Stimulated activated CD8-positive, alpha-beta memory T cell treated with anti-CD3 and anti-CD28 coated beads, Interleukin-4, amount 100 ng/mL, for 4 hours (primary cell): ENCODE measurements at places on chromosomes 16 and 17.

GRCh38 chr17:18981642-18982424, 22.7 kb downstream of the FAM83G start:
- no peak for DNase-seq

- no peak for DNase-seq
Observed at GRCh38 chr17:70886648-70887047, 717.3 kb downstream of the KCNJ2 start.

- DNase-seq: no peak
Observed at GRCh38 chr17:1467258-1467657, 11.2 kb upstream of the CRK start.

- DNase-seq: no peak
Observed at GRCh38 chr17:73821665-73822064, 177.4 kb upstream of the SDK2 start.

DNA sequence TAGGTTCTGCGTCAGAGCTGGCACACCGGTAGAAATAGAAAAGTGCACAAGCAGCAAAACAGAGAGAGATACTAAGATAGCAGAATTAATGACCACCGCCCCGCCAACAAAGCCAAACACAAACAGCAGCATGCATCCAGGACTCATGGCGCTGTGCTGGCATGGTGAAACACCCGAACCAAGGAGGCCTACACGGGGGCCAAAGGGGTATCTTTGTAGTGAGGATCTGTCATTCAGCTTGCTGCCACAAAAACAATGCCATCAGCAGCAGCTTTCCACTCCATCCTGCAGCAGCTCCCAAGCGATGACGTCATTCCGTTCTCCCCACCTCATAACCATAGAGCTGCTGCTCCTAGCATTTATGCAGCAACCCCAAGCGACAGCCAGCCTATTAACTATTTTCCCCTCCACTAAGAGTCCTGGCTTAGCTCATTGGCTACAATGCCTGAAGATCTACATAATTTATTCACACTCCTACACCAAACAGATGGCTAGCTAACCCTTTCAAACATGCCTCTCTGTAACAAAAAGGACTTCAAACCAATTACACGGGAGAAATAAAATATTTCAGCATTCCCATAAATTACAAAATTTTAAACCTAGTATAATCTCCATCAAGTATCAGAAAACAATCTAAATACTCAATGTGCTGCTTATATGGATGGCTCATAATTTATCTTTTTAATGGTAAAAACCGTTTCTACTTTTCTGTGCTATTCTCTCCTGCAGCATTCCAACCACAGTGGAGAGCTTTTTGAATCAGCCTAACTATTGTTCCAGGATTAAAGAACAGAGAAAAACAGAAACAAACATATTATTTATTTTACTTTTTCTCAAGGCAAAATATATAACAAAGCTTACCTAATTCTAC, 73.9 kb downstream of the SPAG9 start:
- no peak for DNase-seq

DNA sequence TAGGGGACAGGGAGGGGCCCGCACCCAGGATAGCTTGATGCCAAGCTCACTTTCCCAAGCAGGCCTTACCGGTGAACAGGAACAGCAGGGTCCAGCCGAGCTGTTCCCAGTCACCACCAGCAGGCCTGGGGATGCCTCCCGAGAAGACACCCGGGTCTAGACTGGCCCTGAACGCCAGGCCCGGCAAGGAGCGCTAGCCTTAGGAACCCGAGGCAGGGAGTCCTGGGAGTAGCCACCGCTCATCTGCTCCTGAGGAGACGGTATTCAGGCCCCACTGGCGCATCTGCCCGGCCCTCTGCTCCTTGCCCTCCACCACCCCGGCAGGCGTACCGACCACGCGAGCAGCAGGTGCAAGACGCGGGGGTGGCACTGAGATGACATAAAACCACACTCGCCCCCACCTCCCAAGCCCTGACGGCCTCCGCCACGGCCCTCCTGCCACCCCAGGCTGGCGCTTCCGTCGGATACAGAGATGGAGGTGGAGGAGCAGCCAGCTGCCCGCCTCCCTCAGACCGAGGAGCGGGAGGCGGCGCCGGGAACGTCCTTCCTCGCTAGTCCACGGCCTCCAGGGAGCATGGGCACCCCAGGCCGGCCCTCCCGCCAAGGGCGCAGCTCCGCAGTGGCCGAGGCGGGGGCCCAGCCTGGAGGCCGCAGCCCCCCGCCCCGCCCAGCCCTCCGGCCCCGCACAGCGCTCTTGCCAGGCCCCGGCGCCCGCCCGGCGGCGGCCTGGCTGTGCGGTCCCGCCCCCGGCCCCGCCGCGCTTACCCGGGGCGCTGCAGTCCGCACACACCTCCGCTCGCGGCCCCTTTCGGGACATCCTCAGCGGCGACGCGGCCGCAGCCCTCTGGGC, 661 bp downstream of the GIT1 start:
- DNase-seq: no peak

- no peak for DNase-seq
Observed at GRCh38 chr17:10295728-10296343, 77.0 kb downstream of the MYH13 start.

DNA sequence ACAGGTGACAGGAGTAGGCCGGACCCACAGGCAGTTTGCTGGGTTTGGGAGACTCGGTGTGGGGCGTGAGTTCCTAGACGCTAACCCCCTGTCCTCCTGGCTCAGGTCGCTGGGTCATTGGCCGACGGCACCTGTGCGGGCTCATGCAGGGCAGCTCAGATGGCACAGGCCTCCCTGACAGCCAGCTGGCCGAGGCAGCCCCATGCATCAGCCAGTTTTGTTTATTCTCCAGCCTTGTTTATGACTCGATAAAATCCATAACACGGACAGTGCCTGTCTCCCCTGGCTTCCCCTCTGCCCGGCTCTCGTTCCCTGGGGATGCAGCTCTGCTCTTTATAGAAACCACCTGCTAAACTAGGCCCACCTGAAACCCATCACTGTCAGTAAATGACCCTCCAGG, 46.0 kb downstream of the SDK2 start:
- DNase-seq: no peak

DNA sequence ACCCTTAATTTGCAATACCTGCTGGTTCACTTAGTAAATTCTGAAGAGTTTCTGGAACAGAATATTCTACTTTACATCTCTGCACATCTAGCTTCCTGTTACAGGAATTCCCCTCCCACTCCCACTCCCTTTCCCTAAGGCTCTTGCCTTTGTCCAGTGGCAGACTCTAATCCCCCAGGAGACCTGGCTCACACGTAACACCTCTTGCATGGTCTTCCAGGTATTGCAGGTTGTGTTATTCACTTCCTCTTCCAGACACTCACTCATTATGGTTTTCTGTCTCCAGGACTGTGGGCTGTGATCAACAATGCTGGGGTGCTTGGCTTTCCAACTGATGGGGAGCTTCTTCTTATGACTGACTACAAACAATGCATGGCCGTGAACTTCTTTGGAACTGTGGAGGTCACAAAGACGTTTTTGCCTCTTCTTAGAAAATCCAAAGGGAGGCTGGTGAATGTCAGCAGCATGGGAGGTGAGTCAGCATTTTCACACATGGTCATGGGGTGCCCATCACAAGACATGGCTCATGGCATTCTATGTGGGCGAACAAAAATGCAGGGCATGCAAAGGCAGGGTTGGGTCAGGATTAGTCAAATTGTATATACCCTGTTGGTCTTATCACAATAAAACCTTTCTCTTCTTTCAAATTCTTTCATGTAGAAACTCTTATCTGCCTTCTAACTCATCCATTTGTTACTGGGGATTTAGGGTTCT, 35.8 kb downstream of the HSD17B2 start:
- no peak for DNase-seq

DNA sequence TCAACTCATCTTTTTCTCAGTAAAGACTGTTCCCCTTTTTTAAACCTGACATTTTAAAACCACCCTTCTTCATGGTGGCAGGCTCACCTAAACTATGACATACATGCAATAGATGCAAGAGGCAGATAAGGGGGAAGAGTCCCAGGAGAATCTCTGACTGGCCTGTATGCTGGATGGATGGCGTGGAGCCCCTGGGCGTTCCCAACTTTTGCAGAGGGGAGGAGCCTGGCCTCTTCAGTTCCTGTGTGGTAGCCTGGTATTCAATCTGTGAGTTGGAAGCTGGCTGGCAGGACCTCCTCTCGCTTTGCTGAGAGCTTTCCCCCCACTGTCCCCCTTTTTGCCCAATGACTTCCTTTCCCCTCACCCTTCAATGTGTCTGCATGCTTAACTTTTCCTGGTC, 217.6 kb upstream of the CA10 start:
- DNase-seq: no peak

- no peak for DNase-seq
Observed at GRCh38 chr17:81934850-81935708, 2.0 kb downstream of the PYCR1 start.

- no peak for DNase-seq
Observed at GRCh38 chr17:42294469-42295398, 6.4 kb downstream of the STAT5A start.

GRCh38 chr16:62390214-62390613, 354.0 kb upstream of the CDH8 start:
- DNase-seq: no peak

DNA sequence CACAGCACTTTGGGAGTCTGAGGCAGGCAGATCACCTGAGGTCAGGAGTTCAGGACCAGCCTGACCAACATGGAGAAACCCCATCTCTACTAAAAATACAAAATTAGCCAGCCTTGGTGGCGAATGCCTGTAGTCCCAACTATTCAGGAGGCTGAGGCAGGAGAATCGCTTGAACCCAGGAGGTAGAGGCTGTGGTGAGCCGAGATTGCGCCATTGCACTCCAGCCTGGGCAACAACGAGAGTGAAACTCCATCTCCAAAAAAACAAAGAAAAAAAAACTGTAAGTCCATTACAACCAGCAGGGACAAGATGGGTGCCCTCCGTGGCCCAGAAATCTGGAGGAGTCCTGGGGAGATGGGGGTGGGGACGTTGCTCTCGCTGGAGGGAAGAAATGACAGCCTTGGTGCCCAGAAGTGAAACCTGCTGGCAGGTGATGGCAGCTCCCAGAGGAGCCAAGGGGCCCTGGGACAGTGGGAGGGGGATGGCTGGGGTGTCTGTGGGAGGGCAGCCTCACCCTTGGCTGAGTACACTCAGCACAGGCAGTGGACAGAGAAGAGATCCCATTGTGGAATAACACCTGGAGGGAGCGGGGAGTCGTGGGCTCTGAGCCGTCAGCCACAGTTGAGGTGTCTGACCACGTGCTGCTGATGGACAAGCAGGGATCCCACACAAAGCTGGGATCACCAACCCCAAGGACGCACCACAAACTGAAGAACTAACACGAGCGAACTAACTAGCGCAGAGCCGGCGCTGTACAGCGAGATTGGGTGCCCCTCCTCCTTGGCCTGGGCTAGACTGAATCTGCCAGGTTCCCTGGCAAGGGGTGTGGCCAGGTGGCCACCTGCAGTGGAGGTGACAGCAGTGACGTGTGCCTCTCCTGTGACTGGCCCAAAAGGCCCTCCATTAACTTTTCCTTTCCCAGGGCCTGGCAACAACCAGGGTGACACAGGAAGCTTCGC, 46.9 kb upstream of the BAHCC1 start:
- no peak for DNase-seq

DNA sequence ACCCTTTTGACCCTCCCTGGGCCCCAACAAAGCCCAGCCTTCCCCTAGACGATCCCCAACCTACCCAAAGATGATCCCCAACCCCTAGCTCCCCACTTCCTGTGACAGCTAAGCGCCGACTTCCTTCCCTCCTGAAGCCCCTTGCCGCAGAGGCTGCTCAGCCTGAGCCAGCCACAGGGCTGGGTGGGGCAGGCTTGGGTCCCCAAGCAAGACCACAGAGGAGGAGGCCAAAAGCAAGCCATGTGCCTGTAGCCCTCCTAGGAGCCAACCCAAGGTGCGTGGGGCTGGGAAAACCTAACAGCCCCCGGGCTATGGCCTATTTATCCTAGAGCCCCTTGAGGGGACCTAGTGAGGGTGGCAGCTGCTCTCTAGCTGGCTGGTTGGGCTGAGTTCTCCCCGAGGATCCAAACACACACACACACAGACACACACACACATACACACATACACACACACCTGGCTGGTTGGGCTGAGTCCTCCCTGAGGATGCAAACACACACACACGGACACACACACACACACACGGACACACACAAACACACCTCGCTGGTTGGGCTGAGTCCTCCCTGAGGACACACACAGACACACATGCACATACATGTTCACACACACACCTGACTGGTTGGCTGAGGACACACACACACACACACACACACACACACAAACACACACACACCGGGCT, 4.8 kb downstream of the ARRB2 start:
- DNase-seq: no peak

DNA sequence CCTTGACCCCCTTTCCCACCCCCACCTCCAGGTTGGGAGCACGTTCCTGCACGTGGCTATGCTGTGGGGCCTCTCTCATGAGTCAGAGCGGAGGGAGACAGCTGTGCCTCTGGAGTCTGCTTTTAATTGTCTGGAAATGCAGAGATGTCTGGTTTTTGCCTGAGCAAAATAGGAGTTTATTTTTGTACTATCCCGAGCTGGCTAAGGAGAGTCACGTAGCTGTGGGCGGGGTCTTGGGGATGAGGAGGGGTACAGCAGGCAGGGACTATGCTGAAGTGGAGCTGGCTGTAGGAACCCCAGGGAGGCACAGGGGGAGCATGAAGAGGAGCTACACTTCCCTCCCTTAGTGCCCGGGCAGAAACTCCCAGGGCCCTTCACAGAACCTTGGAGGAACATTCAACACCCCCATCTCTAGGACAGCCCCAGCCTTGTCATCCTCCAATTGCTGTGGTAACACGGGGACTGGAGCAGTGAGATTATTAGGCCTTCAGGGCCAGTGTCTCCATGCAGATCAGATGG, 44.7 kb upstream of the LGALS9 start:
- no peak for DNase-seq

- DNase-seq: no peak
Observed at GRCh38 chr17:81116704-81117103, 48.6 kb upstream of the PVALEF start.

GRCh38 chr16:58494981-58495520, 4.9 kb upstream of the NDRG4 start:
- no peak for DNase-seq

GRCh38 chr16:53925107-53925410, 221.1 kb downstream of the FTO start:
- no peak for DNase-seq

DNA sequence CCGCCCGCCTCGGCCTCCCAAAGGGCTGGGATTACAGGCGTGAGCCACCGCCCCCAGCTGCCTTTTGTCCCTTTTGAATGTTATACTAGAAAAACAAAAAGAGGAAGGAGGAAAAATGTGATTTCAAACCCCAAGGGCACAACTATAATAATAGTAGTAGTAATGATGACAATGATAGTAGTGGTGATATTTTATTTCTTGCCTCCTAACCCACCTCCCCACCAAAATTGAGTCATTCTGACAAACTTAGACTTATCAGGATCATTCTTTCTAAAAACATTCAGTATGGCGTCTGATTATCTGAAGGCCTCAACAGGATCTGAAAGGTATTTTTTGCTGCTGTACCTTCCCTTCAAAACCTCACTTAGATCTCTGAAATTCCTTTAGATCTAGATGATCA, 13.6 kb downstream of the GPATCH8 start:
- no peak for DNase-seq
